ENCODE measurements at places on chromosomes 11 and 22.

GRCh38 chr11:86787018-86787536, 13.3 kb upstream of the PRSS23 start:
- DNase-seq, result no peak

DNA sequence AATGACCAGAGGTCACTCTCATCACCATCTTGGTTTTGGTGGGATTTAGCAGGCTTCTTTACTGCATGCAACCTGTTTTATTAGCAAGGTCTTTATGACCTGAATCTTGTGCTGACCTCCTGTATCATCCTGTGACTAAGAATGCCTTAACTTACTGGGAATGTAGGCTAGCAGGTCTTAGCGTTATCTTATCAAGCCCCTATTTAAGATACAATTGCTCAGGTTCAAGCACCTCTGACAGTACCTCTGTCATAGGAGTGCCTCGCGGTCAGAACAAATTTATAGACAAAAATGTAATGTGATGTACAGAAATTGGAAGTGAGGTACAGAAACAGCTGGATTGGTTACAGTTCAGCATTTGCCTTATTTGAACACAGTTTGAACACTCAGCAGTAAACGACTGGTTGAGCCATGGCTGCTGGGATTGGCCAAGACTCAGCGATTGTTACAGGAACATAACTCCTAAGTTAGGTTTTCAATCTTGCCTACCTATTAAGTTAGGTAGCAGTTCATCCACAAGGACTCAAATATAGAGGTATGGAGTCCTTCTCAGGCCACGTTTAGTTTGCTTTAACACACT, 16.1 kb upstream of the TMEM123 start:
- DNase-seq, result no peak

- no peak for DNase-seq
These were observed 26.3 kb downstream of the RPS6KA4 start for GRCh38 chr11:64384981-64385944.

GRCh38 chr11:58958500-58958899, 19.2 kb downstream of the GLYATL1 start:
- DNase-seq, result no peak

GRCh38 chr22:45738206-45738605, 66.6 kb downstream of the ATXN10 start:
- no peak for DNase-seq

- DNase-seq, result no peak
These were observed 126.4 kb downstream of the KCNQ1OT1 start for GRCh38 chr11:2573240-2574042.

- no peak for DNase-seq
These were observed 92.2 kb upstream of the TOP3B start for GRCh38 chr22:22074634-22075381.

GRCh38 chr11:5043380-5043779, 2.9 kb upstream of the OR52J3 start:
- no peak for DNase-seq

DNA sequence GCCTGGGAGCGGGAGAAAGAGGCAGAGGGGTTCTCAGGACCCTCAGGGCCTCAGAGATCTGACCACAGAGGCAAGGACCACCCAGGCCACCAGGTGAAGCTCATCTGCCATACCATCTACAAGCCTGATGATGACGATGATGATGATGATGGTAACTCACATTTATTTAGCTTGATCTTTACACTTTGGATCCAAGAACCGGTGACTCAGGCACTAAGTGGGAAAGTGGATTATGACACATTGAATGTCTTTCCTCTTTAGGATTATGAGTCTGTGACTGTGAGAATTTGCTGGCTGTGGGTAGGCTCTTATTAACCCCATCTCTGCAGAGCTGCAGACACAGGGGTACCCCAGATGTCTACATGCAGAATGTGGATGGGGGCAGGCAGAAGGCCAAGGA, 110.3 kb downstream of the DSCAML1 start:
- DNase-seq, result no peak

DNA sequence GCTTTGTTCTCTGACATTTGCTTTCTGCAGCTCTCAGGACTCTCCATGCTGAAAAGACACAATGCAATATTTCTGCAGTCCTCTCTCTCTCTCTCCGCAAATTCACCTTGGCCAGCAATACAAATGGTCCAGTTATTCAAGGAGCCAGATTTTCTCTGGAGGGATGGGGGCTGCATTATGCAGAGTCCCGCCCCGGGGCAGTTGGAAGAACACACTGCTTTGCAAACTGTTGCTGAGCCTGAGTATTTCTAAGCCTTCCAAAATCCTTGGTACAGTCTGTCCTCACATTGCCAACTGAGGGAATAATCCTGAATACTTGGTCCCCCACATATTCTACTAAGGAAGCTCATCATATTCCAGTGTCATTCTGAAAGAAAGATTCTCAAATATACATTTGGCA, 94.3 kb upstream of the ZC3H12C start:
- DNase-seq, result no peak

- no peak for DNase-seq
These were observed 42.6 kb downstream of the MAP6 start for GRCh38 chr11:75625991-75626888.

DNA sequence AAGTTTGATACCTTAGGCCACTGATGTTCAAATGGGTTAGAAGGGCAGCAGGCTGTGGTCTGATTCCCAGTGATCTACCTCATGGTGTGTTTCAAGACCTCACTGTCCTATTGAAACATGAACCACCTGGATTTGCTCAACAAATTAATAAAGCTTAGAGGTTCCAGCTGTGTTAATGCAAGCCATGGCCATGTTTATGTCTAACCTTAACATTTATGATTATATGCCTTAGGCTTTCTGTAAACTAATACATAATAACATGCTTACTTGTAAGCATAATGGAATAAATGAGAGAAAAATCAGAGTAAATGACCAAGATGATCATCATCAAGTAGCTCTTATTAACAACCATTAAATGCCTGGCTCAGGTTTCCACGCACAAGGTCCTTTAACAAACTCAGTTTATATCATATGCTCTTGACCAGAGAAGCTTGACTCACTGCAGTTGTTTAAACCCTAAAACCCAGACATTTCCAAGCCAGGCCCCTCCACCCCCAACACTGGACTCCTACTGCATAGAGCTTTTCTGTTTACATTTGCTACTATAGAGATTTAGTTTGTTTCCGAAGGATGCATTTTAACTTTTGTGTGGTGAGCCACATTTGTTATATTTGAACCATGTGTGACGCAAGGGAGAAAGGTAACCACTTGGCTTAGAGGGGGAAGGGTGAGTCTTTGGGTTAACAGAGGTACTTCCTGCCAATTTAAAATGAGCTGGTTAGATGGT, 43.7 kb downstream of the KREMEN1 start:
- DNase-seq, result no peak

DNA sequence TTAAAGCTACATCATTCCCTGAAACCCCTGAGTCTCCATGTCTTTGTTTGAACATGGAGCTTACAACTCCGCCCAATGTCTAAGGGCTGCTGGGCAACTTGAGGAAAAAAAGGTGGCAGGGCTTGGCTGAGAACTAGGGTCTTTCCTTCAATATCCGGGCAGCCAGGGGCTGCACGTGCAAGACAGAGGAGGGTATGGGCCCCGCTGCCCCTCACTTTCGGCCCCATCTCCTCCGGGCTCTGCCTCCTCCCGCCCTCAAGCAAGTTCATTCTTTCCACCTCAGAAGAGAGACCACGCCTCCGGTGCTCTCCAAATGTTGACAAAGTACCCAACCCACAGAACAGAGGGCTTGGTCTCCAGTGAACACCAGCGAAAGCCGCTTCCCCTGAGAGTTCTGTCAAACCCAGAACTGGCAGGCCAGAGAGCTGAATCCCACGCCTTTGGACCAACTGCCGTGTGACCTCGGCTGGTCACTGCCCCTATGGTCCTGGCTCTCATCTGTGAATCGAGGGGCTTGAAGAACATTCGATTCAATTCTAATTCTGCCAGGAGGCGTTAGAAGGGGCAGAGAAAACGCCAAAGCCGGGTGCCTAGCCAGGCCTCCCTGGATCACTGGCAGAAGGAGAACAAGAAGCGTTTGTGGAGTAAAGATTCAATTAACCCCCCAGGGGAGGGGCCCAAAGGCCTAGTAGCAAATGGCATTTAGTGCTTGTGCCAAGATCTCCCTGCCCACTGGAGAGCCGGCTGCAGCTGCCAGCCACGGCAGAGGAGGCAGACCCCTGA, 7.3 kb downstream of the PDGFB start:
- no peak for DNase-seq

DNA sequence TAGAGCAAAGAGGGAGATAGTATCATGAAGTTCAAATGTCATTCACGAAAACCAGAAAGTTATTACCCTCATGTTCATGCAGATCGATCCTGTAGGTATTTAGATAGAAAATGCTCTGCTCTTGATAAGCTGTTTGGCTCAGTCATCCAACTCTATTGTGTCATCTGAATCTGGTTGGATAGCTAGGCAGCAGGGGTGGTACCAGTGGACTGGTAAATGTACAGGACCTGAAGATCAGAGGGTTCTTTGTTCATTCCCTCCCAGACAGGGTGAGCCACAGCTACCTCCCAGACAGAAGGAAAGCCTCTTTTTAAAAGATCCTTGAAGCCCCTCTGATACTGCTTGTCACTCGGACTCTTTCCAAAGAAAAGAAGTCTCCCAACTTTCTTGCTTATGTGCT, 29.8 kb upstream of the DRD2 start:
- DNase-seq, result no peak

GRCh38 chr11:118010738-118011461, 24.7 kb downstream of the IL10RA start:
- no peak for DNase-seq

- no peak for DNase-seq
These were observed 6.1 kb downstream of the UCP3 start for GRCh38 chr11:74002832-74003231.

DNA sequence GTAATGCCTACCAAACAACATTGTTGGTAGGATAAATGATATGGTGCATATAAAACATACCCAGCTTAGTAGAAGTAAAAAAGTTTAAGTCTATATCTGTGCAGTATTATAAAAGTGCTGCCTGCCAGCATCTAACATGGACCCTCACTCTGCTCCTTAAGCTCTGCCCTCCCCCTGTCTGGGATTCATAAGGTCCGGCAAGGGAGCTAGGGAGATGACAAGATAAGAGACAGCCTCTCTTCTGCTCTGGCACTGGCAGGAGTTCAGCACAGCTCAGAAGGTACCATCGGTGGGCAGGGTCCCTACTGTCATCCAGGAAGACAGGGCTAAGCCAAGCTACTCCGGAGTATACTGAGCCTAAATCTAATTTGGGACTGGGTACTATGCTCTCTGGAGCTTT, 42.8 kb downstream of the TRIM66 start:
- no peak for DNase-seq

DNA sequence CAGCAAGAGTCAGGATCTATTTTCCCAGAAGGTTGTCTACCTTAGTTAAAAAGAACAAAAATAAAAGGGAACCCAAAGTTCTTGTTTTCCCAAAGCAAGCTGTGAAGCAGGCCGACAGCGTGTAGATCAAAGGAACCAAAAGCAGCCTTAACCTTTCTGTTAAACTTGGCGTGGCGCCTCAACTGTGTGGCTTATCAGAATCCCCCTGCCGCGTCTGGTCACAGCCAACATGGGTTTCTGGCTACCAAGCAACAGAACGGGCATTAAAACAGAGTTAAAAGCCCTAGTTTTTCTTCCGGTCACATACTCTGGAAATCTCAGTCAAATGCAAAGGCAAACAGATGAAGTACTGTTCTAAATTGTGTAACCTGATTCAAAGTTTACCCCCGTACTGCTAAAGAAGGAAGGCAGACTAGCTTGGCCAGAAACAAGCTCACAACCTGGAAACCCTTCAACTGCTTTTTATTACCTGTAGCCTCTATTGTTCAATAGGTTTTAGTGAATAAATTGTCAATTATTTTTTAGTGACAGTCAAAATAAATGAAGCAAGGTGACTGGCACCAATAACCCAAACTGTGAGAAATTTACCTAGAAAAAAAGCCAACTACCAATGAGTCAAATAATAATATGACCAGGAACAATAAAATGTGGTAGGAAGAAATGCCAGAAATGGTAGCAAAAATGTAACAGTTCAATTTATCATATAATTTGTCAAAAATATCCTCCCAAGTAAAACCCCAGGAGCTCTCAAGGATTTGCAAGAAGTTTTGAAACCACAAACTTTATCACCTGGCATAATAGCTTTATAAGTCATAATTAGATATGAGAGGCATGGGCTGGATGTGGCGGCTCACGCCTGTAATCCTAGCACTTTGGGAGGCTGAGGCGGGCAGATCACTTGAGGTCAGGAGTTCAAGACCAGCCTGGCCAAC, 21.4 kb downstream of the CHKA start:
- DNase-seq, result no peak

- no peak for DNase-seq
These were observed 42.2 kb downstream of the MRTFA start for GRCh38 chr22:40594346-40594745.

DNA sequence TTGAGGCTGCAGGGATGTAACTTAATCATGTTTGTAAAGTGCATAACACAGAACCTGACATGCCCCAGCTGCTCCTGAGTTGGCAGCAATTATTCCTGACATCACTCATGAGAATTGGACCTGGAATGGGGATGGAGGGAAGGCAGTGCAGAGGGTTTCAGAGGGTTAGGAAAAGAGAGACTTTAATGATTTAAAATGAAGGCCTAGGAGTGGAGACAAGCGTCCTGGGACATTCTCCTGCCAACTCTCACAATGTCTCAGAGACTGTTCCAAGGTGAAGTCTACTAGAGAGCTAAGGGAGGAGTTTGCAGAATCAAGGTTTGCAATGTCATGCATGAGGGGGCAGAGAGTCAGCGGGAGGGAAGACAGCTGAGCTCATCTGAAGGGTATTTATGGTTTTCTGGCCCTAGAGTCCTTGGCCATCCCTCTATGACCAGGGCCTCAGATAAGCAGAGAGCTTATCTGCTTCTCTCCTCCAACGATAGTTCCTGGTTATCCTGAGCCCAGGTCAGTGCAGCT, 36.9 kb downstream of the GGTLC2 start:
- DNase-seq, result no peak

DNA sequence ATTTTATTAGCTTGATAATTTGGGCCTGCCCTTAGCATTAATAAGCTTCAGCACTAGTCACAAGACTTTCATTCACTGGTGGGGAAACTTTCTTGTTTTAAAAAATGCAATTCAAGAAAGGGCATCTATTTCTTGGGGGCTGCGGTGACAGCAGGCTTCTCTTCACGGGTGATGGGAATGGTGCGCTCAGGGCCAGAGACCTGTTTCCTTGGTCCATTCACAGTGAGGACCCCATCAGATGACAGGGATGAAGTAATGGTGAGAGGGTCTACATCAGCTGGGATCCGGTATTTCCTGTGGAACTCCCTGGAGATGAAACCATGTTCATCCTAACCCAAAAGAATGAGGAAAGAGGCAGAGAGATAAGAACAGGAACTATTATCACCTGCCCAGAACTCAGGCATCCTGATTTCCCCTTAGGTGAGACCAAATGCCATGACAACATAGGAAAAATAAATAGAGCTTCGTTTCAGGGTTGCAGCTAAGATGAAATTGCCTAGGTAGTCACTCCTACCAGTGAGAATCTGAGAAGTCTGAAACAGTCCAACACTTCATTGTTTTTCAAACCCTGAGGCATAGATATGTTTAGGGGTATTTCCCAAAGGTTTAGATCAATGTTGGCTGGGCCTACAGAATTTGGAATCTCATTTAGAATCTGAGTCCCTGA, 2.8 kb downstream of the CRYAB start:
- no peak for DNase-seq
